EL (cell line): ENCODE measurements at places on chromosomes 2 and 18.
A peak's percentile ranks its signal among the peaks of the same experiment; 100 is the strongest.

GRCh38 chr18:69715191-69715795, 232.4 kb downstream of the CD226 start:
- no peak for DNase-seq

DNA sequence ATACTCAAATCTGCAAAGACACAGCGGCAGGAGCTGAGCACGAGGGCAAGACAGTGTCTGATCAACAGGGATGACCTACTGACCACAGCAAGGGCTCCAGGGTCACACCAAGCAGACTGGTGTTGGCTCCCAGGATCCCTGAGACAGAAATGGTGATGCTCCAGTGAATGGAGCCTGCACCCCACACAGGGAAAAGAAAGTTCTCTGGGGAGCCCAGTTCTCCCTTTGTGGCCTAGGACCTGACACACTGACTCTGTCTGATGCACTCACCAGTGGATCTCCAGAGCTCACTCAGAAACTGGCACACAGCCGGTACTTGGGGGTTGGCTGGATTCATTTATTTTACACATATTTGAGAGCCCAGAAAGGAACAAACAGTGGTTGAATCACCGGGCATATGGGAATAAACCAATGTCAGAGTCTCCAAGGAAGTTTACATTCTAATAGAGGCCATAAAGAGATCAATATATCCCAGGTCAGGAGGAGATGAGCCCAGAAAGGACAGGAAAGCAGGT, 215.6 kb upstream of the ARL4C start:
- no peak for DNase-seq

DNA sequence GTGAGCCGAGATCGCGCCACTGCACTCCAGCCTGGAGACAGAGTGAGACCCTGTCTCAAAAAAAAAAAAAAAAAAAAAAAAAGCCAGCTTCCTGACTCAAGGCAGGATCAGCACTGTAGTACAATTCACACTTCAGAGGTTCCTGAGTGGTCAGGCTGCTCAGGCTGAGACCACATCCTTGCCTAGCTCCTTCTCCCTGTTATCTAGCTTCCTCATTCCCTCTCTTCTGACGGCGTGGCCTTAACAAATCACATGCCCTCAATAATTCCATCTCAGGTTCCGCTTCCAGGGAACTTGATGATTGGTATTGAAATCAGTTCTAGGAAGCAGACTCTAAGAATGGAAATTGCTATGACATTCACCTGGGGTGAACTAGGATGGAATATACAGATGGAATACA, 29.8 kb upstream of the KDM3A start:
- DNase-seq: no peak

DNA sequence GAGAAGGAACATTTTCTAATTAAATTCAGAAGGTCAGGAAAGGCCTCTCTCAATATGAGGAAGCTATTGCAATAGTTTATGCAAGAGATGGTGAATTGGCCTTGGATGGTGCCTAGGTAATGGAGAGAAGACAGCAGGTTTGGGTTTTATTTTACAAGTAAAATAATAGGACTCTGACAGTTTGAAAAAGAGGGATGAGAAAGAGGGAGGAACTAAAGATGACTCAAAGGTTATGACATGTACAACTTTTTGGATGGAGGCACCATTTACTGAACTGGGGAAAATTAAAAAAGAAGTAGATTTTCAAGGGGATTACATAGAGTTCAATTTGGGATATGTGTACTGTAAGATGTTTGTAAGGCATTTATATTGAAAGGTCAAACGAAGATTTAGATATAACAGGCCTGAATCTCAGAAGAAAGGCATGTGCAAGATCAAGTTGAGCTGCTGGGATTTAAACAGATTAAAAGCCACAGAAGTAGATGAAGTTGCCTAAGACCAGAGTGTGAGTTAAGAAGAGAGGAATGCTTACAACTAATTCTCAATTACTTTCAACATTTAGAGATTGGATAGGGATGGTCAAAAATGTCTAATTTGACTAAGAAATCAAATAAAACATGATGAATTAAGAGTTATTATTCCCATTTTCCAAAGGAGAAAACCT, 12.3 kb upstream of the ASNSD1 start:
- peak; percentile 33 for DNase-seq
